Esophagus mucosa (tissue), 1 donor: ENCODE measurements at places on chromosomes 7 and 10. TPM values are rescaled to one million over a fixed set of nuclear protein-coding genes. Genes with fewer than 3 reads are reported as not detected.

The ADAP1 gene
- 5.7 TPM for total RNA-seq

The CRTAC1 gene
- total RNA-seq = 1.5 TPM

The JCAD gene
- total RNA-seq = 2.3 TPM

The C7orf33 gene
- total RNA-seq = not detected

The OR6V1 gene
- total RNA-seq = not detected

The COL1A2 gene
- total RNA-seq = 21.9 TPM

The SORCS3 gene
- total RNA-seq = not detected

The NAT16 gene
- total RNA-seq = not detected

The TSPAN12 gene
- total RNA-seq = 0.92 TPM

The TRIM73 gene
- total RNA-seq = 0.92 TPM

The PHKG1 gene
- total RNA-seq = 0.88 TPM

The LHFPL3 gene
- total RNA-seq = not detected

The HSPA12A gene
- total RNA-seq = 3.9 TPM

The ZNF853 gene
- total RNA-seq = 0.24 TPM

The OR6B1 gene
- not detected for total RNA-seq

The ACHE gene
- 0.44 TPM for total RNA-seq

DNA sequence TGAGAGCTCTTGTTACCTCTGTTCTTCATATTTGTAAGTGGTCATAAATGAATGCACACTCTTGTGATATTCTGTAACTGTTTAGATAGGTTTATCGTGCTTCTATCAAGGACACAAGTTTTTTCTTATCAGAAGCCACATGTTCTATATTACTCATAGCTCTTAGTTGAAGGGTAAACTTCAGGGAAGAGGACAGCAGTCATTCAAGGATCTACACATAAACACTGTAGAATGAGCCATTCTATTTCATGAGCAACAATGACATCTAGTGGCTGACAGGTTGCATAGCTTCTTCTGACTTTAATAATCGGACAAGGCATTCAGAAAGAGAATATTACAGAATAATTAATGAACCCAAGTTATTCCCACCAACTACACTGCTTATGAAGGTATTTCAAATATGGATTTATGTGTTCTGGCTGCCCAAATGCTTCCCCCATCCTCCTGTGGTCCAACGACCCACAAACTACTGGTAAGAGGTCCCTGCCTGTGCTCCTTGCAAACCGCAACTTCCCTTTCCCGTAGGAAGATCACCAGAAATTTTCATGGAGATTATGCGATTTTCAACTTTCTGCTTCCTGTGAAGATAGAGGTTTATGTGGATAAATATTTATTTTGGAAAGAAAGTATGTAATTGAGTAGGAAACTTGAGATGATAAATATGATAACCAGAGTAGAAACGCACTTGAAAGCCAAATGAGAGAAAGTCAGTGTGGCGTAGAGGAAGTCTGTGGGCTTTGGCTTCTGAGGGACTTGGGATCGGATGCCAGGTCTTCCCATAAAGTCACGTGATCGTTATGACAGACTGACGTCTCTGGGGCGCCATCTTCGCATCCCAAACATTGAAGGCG lies 16.8 kb upstream of the ABCB5 start:
- peak; percentile 71 for ATAC-seq

DNA sequence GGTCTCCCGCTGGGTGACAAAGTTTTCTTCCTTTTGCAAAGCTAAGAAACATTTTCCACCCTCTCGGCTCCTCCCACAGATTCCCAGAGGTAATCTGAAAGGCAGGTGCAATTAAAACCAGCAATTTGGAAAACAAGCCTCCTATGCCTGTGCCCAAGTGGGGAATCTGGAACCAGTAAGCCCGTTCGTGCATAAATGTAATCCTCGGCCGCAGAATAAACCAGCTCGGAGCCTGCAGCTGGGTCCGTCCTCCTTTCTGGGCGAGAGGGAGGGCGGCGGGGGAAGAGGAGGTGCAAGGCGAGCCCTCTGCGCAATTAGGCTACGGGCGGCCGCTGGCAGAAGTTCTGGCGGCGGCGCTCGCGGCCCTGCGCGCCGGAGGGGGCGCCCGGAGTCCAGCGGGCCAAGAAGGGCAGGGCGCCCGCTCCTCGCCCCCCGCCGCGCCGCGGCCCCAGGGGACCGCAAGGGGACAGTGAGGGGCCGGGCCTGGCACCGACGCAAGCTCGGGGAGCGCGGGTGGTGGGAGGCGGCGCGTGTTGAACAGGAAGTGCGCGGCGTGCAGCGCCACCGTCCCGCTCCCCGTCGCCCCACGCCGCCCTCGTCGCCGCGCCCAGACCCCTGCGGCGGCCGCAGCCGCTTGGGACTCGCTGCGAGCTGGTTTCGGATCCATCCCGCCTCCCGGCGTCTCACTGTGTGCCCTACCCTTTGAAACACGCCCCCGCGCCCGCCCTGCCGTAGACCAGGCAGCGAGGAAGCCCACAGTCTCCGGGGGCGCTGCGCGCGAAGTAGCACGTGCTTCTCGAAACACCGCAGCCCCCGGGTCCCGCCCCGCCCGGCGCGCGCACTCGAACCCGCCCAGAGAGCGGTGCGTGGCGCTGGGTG lies at the start of gene PRKAG2:
Gene PRKAG2, minus strand, starts transcription at position 217 of the 879 bp plus-strand sequence. CDS start 495 bp downstream, outside the sequence.
- peak; percentile 53 for ATAC-seq

DNA sequence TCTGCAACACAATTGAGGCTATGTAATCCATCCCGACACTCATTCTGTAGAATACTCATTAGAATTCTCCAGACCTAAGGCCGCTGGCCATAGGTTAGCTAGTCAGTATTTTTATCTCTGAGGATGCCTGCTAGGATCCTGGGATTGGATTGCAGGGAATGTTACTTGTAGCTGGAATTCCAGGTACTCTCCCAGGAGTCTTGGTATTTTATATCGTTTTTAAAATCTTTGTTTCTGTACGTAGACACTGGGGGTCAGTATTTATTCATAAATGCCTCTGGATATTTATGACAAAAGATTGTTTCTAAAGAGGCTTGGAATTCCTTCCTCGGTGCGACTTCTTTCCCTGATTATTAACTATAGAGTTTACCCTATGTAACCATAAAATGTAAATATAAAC lies 40.1 kb downstream of the BPGM start:
- no peak for ATAC-seq

DNA sequence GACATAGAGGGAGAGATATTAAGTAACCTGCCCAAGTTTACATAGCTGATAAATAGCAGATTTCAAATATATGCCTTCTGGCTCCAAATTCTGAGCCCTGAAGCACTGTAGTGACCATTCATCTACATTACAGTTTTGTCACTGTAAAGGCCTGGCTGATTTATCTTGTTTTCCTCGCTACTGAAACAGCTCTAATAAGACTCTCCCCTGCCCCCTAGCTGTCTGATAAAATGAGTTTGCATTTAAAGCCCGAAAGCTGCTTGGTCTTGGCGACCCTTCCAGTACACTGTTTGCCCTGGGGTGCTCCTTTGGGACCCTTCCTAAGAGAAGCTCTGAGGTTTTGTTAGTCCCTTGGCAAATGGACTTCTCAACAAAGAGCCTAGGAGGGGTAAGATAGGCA lies 59.7 kb upstream of the RAB11FIP2 start:
- no peak for ATAC-seq

DNA sequence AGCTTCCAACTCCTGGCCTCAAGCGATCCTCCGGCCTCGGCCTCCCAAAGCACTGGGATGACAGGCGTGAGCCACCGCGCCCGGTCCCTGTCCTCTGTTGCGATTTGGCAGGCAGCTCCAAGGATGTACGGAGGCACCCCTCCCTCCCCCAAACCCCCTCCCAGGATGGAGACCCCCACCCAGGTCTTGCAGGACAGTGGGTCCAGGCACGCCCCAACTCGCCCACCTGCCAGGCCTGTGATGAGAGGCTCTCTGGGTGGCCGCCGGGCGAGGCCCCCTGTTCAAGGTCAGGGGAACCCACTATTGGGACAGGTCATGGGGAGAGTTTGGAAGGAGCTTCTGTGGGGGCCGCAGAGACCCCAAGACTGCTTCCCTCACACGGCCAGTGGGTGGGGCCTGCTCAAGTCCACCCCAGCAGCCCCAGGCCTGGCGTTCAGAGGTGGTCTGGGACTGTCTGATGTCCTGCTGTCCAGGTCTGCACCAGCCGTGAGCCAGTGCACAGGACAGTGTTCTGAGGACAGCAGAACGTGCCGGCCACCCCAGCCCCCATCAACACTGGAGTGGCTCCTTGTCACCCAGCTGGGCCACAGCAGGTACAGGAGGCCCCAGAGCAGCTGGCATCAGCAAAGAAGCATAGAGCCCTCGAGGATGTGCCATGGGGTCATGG lies 2.5 kb downstream of the ADAP1 start:
- ATAC-seq = no peak

GRCh38 chr10:62843600-62843999 lies 27.4 kb upstream of the EGR2 start:
- ATAC-seq = no peak

DNA sequence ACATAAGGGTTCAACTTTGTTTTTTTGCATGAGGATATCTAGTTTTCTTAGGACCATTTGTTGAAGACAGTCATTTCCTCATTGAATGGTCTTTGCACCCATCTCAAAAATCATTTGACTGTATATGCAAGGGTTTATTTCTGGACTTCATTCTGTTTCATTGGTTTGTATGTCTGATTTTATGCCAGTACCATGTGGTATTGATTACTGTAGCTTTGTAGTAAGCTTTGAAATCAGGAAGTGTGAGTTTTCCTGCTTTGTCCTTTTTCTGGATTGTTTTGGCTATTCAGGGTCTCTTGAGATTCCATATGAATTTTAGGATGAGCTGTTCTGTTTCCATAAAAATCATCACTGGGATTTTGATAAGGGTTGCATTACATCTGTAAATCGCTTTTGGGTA lies 63.9 kb downstream of the SND1 start:
- ATAC-seq = no peak

GRCh38 chr7:21948364-21948763 lies 2.7 kb upstream of the CDCA7L start:
- ATAC-seq = no peak

- peak; percentile 65 for ATAC-seq
Observed at GRCh38 chr10:3776796-3777571, 8.0 kb downstream of the KLF6 start.

- no peak for ATAC-seq
Observed at GRCh38 chr10:61110188-61110844, 166.3 kb upstream of the RHOBTB1 start.

DNA sequence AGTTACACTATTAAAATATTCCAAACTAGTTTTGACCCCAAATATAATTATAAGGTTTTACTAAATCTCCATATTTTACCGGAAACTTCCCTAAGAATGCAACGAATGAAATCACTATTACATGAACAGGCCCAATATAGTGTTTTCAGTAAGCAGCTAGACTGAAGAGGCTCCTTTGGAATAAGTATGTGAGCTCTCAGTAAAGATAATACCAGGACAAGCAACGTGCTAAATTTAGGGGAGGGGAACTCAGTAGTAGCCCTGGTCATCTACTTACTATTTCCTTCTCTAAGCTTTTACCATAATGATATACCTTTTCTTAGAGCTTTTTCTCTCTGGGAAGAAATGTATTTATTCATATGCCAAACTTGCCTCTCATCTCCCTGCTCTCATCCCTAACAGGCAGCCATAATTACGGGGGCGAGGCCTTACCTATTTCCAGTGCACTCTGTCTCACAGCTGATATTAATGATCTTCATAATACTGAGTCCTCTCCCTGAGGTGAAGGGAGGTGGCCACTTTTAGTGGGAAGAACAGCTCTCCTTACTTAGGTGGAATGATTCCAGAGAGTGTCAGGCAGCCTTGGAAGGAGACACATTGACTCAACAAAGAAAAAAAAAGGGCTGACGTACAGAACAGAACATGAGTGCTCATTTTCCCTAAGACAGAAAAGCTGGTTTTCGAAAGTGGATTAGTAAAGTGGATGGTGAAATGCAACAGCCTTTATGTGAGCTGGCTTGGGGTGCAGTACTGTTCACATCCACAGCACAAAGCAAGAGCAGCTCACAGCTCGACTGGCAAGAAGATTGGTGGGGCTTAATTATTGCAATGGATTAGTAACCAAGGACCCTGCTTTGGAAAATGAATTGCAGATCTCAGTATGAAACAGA lies 165.4 kb downstream of the GLI3 start:
- peak; percentile 92 for ATAC-seq

DNA sequence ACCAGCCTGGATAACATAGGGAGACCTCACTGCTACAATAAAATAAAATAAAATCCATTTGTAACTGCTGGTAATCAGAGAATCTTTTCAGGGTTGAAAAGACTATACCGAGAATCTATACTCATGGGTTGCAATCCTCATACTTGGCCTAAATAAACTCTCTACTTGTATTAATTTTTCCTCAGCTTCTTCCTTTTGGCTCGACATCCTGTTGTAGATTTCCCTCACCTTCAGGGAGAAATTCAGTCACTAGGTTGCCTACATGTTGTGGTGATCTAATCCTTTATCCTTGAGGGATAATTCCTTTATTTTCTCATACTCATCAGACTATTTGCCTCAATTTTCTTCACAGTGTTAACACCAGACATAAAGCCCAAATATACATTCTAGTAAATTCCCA lies 1093.4 kb downstream of the SORCS3 start:
- no peak for ATAC-seq

DNA sequence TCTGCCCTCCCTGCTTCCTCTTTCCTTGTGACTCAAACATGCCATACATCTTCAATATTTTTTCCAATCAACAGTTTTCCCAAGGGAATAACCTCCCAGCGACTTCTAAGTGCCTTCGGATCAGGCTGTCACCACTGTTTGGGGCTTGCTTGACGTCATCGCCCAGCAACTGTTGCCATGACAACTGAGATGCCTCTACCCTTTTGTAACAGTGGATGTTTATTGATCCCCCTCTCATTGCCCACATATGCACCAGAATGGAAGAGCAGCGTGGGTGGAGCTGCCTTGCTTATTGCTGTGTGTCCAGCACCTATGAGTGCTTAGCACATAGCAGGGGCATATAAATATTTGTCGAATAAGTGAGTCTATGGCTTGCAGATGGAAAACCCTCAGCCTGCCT lies 14.4 kb downstream of the FFAR4 start:
- no peak for ATAC-seq

- no peak for ATAC-seq
Observed at GRCh38 chr7:139745678-139746143, 32.1 kb downstream of the HIPK2 start.

- peak; percentile 58 for ATAC-seq
Observed at GRCh38 chr7:91351374-91351773, 87.1 kb downstream of the FZD1 start.

DNA sequence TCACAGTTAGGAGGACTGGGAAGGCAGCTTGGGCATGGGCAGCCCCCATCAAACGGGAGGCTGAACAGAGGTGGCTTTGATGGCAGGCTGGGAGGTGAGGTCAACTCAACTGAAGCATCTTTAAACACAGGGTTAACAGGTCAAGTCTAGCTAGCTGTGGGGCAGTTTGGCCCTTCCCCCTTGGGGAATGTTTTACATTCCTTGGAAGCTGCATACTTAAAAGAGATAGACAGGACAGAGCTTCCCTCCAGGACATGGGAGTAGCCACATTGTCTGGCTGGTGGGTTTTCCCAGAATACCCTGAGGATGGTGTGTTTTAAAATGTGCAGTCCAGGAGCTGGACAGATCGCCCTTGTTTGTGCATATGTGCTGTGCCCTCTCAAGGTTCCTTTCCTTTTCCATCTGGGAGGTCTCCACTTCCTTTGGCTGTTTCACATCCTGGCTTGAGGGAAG lies 6.8 kb upstream of the RASSF4 start:
- ATAC-seq = no peak

GRCh38 chr10:28214219-28214618 lies 88.6 kb downstream of the MPP7 start:
- peak; percentile 85 for ATAC-seq

GRCh38 chr10:100186253-100187212 lies 704 bp upstream of the ERLIN1 start:
- no peak for ATAC-seq

GRCh38 chr7:137001478-137001877 lies 133.0 kb downstream of the CHRM2 start:
- no peak for ATAC-seq

- no peak for ATAC-seq
Observed at GRCh38 chr7:1741751-1742554, 71.9 kb downstream of the ELFN1 start.
